ENCODE measurements at places on chromosomes 1 and 21.

DNA sequence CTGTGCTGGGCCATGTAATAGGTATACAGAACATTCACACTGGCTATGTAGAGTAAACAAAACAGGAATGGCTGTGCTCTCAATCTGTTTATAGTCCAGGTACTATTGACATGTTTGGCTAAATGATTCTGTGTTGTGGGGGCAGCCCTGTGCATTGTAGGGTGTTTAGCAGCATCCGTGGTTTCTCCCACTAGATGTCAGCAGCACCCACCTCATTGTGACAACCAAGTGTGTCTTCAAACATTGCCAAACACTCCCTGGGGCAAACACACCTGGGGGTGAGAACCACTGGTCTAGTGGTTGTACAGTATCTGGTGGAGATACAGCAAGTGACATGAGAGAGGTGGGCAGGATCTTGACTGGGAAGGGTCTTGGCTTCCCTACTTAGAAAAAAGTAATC lies 80.4 kb upstream of the SPATA6 start:
- no peak for DNase-seq

- DNase-seq = no peak
These were observed 762.6 kb downstream of the USP25 start for GRCh38 chr21:16492356-16492755.

DNA sequence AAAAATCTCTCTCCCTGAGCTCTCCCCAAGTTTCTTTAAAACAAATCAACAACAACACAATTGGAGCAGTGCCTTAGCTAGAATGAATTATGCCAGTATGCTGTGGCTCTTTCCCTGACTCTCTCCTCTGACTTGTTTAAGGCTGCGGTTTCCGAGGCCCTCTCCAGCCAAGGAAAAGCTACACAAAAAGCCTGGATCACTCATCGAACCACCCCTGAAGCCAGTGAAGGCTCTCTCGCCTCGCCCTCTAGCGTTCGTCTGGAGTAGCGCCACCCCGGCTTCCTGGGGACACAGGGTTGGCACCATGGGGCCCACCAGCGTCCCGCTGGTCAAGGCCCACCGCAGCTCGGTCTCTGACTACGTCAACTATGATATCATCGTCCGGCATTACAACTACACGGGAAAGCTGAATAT lies 1.9 kb downstream of the S1PR1 start:
- peak; percentile 93 for DNase-seq

DNA sequence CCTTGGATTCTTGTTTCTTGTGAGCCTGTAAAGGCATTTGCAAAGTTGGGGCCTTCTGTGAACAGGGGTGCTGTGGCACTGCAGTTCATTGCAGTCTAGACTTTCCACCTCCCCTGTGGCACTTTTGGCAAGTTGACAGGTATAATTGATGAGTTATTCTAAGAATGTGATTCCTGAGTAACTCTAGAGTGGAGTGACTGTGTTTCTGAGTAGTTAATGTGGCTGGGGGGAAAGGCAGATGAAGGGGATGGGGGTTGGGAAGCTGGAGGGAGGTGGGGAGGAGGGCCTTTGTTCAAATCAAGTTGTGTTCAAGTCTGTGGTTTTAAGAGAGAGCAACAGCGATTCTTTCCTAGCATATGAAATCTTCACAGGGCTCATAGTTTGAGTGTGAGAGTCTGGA lies 32.9 kb downstream of the PBX1 start:
- DNase-seq = no peak

DNA sequence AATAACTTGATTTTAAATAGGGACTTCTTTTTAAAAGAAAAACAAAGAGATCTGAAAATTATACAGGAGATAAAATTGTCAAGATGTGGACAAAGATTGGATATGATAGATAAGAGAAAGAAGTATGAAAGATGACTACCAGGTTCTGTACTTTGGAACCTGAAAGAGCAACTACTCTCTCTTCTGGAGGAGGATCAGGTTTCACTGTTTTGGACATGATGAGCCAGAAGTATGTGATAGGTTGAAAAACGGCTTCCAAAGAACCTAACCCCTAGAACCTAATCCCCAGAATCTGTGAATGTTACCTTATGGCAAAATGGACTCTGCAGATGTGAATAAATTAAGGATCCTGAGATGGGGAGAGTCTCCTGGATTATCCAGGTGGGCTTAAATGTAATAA lies 26.2 kb downstream of the RSBN1 start:
- no peak for DNase-seq

DNA sequence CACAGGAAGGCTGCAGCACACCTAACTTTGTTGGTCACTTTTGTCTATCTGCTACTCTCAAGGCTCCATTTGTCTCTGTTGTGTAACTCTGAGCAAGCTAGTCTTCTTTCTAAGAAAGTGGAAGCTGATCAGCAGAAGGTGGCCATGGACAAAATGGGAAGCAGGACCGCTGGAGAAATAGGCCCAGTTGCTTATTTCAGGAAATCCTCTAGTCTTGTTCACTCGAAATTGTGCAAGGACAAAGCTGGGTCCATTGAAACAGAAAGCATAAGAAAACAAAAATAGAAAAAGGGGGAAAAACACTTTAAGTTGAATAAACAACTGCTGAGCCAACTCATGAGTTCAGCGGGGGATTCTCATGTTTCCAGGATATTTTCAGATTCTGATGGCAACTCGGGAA lies 150.1 kb downstream of the PBX1 start:
- DNase-seq = no peak

DNA sequence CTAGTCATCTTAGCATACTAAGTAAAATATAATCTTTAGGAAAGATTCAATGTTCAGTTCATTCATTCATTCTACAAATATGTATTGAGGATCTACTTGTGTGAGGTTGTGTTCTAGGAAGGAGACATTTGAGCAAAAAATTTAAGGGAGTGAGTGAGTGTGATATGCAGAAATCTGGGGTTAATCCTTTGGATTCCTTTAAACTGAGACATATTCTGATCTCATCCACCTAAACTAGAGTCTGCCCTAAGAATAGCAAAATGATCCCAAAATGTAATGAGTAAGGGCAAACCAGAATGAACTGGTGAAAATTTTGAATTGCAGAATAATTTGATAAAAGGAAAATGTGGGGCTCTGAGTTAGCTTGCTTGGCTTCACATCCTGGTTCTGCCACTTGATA lies 8.6 kb downstream of the UBE2U start:
- DNase-seq = no peak

- no peak for DNase-seq
These were observed 28.5 kb upstream of the KCNE2 start for GRCh38 chr21:34335316-34335715.

- no peak for DNase-seq
These were observed 944 bp downstream of the B3GALT6 start for GRCh38 chr1:1232796-1233566.

DNA sequence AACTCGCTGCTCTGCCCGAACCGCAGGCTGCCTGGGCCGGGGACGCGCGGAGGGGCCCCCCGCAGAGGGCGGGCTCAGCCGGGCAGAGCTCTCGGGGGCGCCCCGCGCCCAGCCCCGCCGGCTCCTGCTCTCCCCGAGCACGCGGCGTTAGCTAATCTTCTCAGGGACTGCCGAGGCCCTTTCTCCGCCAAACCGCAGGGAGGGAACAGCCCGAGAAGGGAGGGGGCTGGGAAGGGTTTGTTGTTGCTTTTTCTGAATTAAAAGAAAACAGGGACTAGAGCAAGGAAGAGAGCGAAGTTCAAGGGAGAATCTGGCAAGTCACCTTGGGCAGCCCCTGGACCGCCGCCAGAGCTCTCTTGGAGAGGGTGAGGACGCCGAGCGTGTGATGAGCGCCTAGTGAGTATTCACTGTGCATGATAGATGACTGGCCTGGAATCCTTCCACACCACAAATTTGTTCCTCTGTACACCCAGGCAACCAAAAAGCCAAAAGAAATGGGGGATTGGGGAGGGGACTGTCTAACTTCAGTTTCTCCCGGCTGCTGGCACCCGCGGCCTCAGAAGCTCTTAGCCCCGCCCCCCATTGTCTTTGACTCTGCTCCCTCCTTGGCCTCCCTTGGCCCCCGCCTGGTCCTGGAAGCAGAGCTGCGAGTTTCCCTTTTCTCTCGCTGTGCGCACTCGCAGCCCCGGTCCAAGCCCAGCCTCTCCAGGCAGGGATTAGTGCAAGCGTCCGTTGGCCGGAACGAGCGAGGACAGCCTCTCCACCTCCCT lies 19.7 kb upstream of the LMX1A start:
- no peak for DNase-seq

DNA sequence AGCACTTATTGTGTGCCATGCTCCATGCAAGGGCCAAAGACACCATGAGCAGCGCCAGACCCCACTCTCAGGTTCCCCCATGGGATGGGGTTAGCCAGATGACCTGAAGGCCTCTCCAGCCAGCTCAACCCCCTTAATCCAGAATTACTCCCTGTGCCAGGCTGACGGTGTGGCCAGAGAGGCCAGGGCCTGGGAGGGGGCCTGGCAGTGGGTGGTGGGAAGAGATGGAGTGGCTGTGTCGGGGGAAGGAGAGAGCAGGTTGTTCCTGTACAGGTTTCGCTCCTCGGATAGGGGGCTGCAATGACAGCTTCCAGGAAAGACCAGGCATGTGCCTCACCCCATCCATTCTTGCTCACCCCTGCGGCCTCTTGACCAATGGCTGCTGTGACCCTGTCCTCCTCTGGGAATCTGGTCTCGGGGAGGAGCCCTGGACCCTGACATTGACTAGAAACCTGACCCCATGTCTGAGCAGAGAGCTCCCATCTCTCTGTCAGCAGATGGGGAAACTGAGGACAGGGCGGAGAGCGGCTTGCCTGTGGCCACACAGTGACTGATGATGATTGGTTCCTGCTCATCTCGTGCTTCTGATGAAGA lies 345.3 kb downstream of the MATN1 start:
- DNase-seq = no peak

GRCh38 chr21:45595574-45596295 lies 47.8 kb upstream of the PCBP3 start:
- no peak for DNase-seq

- no peak for DNase-seq
These were observed 150.7 kb downstream of the TOMM20 start for GRCh38 chr1:234977875-234978396.

DNA sequence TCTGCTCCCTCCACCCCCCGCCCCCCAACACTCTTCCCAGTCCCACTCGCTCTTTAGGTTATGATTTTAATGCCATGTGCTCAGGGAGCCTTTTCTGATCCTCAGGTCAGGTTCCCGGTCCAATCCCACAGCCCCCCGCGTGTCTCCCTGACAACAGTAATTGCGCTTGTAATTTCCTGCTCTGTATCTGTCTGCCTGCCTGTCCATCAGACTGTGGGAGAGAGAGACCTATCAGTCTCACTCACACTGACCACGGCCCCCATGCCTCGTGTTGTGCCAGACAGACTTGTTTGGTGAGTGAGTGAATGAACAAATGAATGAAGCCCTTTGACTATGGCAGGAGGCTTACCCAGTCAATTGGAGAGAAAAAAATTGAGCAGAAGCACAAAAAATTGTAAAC lies 50.8 kb upstream of the ECE1 start:
- no peak for DNase-seq

Data from stimulated activated CD4-positive, alpha-beta T cell treated with anti-CD3 and anti-CD28 coated beads, Interleukin-4, amount 100 ng/mL, for 48 hours (primary cell).